ENCODE measurements at places on chromosomes 4 and X.

GRCh38 chrX:47576021-47576898 lies 6.0 kb upstream of the TIMP1 start:
- DNase-seq: no peak

- DNase-seq: no peak
Measured at GRCh38 chrX:153318811-153319210, 2.8 kb downstream of the PNMA6F start.

DNA sequence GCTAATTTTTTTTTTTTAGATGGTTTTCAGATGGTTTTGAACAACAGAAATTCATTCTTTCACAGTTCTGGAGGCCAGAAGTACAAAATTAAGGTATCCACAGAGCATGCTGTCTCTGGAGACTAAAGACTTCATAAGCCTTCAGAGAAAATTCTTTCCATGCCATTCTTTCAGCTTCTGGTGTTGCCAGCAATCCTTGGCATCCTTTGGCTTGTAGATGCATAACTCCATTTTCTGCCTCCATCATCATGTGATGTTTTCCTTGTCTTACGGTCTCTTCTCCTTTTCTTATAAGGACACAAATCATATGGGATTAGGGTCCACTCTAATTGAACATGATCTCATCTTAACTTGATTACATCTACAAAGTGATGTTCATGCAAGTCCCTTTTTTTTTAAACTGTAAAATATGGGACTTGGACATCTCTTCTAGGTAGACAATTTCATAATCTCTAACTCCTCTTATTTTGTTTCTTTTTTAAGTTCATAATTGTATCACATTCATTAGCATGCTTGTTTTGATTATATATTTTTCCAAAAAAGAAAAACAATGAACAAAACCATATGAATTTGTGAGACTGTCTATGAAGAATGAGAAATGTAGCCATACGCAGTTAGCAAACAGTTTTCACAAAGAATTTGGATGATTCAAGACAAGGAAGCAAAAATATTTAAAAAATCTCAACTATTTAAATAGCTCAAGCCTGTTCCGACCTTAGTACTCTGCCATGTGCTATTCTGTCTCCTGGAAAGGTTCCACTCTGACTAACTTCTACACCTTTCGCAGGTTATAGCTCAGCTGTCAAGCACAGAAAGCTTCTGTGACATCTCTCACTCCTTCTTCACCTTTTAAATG lies 53.1 kb upstream of the GIMD1 start:
- DNase-seq: no peak

- no peak for DNase-seq
Measured at GRCh38 chr4:188266386-188266785, 127.1 kb downstream of the TRIML1 start.

DNA sequence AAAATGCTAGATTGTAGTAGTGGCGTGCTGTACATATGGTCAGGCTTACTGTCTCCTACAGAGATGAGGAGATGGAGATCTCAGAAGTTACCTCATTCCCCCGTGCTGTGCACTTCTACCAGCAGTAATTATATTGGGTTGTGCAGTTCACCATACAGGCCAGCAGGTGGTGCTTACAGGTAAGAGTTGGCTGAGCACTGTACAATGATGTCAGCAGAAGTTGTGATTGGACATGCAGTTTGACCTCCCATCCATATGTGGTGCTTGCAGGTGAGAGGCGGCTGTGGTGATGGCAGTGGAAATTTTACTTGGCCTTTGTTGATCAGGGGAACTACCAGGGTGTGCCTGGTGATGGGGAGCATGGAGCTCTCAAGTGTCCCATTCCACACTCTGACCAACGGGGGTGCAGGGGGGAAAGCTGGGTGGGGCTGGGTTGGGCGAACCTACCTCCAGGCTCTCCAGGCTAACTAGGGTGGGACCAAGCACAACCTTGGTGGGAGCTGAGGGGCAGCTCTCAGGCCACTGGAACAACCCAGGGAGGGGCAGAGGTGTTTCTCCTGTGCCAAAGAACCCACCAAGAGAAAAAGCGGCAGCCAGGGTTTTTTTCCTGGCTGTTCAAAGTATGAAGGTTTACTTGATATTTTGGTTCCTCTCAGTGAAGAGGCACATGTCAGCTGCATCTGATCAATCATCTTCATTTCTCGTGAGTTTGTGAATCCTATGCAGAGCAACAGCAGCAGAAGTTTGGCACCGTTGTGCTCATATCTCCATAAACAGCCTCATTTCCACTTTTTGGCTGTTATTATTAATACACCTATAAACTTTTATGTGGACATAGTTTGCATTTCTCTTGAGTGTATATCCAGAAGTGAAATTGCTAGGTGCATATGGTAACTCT lies 73.8 kb upstream of the FREM3 start:
- DNase-seq: peak; percentile 49

- no peak for DNase-seq
Measured at GRCh38 chr4:95641571-95641970, 92.8 kb upstream of the UNC5C start.
